GM13976 (cell line): ENCODE measurements at places on chromosomes 2 and 18.

GRCh38 chr2:207073801-207074678 lies 91.7 kb downstream of the KLF7 start:
- DNase-seq = peak; percentile 35

- no peak for DNase-seq
These were observed 38.7 kb downstream of the ZC3H8 start for GRCh38 chr2:112216167-112216566.

DNA sequence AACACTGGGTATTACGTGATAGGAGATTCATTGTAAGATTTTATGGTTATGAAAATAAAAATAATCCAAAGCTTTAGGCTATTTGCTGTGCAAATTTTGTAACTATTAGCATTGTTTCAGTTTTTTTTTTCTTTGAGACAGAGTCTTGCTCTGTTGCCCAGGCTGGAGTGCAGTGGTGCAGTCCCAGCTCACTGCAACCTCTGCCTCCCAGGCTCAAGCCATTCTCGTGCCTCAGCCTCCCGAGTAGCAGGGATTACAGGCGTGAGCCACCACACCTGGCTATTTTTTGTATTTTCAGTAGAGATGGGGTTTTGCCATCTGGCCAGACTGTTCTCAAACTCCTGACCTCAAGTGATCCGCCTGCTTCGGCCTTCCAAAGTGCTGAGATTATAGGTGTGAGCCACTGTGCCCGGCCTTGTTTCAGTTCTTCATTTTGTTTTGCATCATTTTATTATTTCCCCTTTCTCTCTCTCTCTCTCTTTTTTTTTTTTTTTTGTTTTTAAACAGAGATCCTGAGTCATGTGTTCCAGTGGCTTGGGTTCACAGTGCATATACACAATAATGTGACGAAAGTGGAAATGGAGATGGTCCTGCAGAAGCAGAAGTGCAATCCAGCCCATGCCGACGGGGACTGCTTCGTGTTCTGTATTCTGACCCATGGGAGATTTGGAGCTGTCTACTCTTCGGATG lies 25.8 kb downstream of the CASP10 start:
- DNase-seq = no peak

DNA sequence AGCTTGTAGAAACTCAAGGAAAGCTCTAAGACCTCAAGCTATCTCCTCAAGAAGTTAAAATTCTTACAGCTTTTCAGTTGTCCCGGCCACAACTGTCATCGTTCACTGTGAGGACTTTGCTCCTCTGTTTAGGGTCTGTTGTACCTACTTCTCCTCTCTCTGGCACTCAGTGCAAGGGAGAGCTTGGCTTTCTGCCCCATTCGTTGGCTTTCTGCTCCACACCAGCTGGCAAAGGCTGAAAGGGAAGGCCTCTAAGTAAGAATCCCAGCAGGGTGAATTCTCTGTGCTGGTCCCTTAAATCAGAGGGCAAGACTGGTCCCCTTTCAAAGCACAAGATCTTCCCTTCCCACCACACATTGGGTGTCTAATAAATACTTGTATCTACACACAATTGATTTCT lies 17.3 kb downstream of the ZBTB7C start:
- no peak for DNase-seq

- no peak for DNase-seq
These were observed 6.7 kb downstream of the PPP1R7 start for GRCh38 chr2:241156971-241157441.

- no peak for DNase-seq
These were observed 199.6 kb upstream of the TCF4 start for GRCh38 chr18:55787536-55788073.

DNA sequence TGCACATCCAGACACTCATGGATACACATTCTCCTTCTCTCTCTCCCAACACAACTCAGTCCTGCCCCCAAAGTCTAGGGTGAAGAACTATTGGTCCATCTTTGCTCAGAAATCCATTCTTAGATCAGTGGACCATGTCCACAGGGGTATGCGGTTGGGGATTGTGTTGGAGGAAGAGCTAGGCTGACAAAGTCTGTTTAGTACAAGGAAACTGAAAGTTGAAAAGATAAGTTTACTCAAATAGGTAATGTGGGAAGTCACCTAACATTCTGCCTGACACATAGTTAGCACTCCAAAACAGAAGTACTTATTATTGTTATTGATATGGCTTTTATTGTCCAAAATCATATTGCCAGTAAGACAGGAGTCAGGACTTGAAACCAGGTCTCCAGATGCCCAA lies 55.9 kb downstream of the ALK start:
- DNase-seq = no peak

- DNase-seq = no peak
These were observed 222.2 kb downstream of the MYCN start for GRCh38 chr2:16162491-16163040.

DNA sequence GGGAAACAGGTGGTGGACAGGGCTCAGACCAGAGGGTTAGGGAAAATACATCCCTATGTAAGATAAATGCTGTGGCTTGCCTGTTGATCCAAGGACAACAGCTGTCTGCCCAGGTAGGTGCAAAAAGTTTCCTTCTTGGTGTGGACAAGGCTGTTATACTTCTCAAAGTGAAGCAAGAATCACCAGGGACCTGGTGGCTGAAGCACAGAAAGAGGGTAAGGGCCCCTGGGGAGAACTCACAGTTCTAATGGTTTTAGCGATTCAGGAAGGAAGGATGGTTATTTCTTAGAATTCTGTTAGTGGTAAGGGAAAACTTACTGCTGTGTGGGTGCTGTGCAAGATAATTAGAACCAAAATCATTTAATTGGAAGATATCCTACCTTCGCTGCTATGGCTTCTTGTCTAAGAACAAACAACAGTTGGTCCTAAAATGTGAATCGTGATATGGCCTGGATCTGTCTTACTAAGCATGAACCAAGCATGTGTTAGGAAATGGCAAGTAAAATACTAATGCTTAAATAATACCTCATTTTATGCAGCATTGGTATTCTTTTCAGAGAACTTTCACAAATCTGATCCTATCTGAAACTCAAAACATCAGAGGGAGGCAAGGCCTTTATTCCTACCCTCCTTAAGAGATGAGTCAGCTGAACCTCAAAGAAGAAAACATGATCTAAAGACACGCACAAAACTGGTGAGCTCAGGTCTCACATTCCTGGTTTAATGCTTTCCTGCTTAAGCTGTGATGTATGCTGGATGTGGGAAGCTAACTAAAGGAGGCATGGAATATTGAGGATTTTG lies 159.2 kb upstream of the THUMPD2 start:
- no peak for DNase-seq

DNA sequence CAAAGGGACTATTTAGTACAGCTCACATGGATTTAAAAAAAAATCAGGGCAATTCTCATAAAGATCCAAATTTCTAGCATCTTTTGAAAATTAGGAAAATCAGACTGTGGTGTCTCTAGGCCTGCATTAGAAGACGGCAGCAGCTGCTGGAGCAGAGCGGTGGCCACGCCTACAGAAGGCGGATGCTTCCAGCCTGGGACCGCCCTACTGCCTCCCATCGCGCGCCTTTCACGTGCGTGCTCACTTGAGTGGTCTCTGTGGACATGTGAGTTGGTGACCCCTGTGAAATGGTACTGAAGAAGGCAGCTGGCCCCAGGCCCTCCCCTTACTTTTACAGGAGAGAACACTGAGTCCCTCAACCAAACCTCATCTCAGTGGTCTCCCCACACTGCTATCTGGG lies 15.2 kb upstream of the ZFP36L2 start:
- DNase-seq = no peak

DNA sequence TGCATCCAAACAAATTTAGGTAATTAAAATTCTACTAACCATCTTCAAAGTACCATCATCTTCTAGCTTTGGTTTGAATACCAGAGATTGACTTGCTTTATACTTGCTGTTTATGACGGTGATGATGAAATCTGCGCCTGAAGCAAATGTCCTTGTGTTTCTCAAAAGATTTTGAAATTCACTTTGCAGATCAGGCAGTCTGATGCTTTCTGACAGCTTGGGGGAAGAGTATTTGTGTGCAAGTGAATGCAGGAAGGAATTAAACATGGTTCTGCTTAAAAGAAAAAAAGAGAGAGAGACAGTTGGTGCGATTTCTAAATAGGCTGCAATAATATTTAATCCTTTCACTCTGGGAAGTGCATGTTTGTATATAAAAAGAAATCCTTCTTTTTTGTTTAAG lies 29.6 kb downstream of the CSRNP3 start:
- no peak for DNase-seq

DNA sequence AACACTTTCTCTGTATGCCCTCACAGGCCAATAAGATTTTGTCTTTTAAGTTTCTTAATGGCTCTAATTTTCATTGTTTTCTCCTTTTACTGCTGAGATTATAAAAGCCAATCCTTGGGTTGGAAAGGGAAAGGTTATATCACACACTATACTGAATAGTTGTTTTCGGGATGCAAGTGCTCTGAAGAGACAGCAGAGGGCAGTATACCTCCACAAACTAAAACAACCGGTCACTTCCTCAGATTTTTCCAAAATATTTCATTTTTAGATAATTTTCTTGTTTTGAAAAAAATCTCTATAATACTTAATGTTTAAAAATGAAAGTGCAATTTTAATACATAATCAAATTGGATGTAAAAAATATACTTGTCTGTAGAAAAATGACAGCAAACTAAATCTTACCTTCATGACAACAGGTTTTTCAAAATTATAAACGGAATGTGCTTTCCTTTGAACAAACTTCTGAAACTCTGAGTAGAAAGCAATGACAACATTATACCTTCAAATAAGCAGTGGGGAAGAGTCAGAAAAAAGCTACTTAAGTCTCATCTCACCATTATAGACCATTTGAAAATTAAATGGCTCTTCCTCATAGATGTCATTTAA lies 82.7 kb downstream of the ORC4 start:
- DNase-seq = no peak

DNA sequence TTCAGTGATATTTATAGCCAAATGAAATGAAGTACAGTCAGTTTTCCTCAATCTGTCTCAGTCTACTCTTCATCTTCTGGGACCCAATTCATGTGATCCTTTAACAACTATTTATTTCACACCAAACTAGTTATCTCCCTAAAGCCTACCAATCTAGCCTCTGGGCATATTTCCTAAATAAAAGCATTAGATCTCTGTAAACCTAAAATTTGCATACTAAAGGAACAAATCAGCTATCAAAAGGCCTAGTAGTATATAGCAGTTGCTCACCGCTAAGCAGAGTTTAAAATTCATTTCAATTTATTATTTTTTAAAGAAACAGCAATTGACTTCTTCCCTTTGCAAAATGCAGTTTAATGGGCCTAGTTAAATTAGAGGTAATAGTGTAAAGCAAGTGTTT lies 280.2 kb downstream of the ZEB2 start:
- DNase-seq = no peak

DNA sequence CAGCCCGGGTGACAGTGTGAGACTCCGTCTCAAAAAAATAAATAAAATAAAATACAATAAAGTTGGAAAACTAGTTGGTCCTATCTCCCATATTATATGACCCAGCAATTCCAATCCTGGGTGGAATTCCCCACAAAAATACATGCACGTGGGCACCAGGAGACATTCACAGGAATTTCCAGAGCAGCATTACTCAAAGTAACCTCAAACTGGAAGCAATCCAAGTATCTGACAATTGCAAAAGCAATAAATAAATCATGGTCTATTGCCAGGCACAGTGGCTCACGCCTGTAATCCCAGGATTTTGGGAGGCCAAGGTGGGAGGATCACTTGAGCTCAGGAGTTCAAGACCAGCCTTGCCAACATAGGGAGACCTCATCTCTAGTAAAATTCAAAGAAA lies 101.2 kb upstream of the MAP4K4 start:
- no peak for DNase-seq

GRCh38 chr18:13216711-13217465 lies 1.7 kb upstream of the LDLRAD4 start:
- DNase-seq = peak; percentile 77

DNA sequence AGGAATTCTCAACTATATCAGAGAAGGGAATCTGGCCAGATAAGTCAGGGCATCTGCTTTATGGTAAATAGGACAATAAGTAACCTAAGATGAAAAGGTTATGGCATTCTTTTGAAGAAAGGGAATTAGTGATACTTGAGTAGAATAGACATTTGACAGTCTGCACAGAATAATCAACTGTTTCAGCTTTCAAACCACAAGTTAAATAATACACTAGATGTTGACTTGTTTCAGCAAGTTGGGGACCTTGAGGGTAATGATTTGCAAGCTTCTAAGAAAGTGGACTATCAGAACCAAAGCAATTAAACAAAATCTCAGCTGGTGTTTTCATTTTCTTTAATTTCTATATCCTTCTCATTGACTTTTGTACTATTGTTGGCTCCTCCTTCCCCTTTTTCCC lies 54.5 kb downstream of the SLC39A10 start:
- DNase-seq = no peak

DNA sequence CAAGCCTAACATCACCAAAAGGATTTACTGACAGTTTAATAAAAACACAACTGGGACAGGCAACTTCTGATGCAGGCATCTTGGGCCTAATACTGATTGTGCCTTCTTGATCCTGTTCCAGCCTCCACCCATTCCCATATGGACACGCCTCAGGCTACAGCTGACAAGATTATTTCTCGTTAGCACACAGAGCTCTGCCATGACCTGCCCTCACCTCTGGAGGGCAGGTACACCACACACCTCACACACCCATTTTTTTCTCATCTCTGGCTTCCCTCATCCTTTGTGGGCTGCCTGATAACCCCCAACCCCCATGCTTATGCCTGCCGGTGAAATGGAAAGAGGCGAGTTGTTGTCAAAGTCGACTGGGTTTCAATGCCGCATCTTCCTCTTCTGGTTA lies 147.0 kb downstream of the ANTXR1 start:
- no peak for DNase-seq

DNA sequence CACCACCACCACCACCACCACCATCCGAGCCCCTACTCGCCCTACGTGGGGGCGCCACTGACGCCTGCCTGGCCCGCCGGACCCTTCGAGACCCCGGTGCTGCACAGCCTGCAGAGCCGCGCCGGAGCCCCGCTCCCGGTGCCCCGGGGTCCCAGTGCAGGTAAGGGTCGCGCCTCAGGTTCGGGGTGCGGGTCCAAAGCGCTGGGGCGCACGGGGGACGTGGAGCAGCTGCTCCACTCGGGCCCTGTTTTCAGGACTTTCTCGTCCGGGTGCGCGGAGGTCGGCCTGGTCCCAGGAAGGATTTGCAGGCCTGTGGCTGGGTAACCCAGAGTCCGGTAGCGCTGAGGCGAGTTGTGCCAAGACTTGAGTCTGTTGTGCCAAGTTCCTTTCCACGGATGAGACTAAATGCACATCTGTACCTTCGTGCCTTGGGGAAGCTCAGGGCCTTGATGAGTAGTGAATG lies 2.8 kb downstream of the GATA6 start:
- DNase-seq = no peak

- DNase-seq = no peak
These were observed 466.2 kb upstream of the HNRNPA3 start for GRCh38 chr2:176746411-176746810.

- DNase-seq = no peak
These were observed 99.4 kb upstream of the GALNT5 start for GRCh38 chr2:157158111-157158510.
